Pulmonary artery endothelial cell (primary cell): ENCODE measurements at places on chromosomes 7 and 10.

DNA sequence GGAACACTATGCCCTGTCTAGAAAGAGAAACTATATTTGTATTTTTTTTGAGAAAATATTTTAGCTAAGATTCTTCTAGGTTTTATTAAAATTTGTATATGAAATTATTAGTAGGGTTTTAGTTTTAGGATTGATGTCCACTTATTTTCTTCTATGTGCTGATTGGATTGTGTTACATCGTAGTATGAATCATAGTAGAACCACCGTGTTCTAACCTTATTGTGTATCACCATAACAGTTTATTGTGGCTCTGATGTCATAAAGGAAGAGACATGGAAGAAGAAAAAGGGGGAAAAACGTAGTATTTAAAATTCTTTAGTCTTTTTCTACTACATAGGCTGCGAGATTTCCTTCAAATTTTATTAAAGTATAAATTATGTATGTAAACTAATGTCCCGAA lies 1.9 kb downstream of the AGBL3 start:
- DNase-seq: no peak

GRCh38 chr7:105264707-105265106 lies 124.0 kb downstream of the SRPK2 start:
- no peak for DNase-seq

GRCh38 chr10:122157451-122157850 lies 113.6 kb upstream of the BTBD16 start:
- no peak for DNase-seq

GRCh38 chr7:157465891-157466866 lies 129.4 kb downstream of the DNAJB6 start:
- DNase-seq: no peak

DNA sequence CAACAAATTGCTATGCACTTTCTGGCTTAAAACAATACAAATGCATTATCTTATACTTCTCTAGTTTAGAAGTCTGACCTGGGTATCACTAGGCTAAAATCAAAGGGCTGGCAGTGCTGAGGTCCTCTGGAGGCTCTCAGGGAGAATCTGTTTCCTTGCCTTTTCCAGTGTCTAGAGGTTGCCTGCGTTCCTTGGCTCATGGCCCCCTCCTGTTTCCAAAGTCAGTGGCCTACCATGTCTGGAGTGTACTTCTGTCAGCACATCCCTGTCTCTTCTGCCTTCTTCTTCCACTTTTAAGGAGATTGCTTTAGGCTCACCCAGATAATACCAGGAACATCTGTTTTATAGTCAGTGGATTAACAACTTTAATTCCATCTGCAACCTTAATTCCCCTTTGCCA lies 52.4 kb downstream of the CCNY start:
- DNase-seq: no peak

- DNase-seq: no peak
Observed at GRCh38 chr10:110932505-110933180, 13.2 kb downstream of the SHOC2 start.

- DNase-seq: no peak
Observed at GRCh38 chr10:58335306-58336005, 650 bp downstream of the UBE2D1 start.

DNA sequence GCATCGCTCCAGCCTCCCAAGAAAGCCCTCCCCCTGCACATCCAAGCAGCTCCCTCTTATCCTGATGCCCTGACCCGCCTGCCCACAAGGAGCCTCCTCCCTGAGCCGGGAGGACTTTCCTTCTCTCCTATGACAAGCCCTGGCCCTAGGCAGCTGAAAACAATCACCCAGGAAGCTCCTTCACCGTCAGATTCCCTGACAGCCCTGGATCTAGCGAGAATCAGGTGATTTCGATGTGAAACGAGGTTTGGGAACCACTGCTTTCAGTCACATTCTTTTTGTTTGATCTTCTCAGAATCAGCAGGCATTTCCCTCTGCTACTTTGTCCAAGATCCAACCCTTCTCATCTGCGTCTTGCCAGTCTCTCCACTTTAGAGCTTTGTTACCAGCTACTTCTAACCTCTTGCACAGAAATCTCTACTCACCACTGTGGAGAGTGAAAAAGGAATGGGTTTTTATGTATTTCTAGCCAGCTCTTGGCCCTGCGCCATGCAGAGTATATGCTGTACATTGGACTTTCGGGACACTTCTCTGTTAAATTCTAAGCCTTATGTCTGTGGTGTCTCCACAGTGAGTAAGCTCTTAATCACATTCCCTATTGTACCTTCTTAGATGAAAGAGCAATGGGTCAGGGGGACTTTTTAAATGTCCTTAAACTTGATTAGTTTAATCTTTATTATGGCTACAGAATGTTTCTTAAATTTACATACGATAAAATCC lies 253.2 kb upstream of the C7orf33 start:
- DNase-seq: no peak

DNA sequence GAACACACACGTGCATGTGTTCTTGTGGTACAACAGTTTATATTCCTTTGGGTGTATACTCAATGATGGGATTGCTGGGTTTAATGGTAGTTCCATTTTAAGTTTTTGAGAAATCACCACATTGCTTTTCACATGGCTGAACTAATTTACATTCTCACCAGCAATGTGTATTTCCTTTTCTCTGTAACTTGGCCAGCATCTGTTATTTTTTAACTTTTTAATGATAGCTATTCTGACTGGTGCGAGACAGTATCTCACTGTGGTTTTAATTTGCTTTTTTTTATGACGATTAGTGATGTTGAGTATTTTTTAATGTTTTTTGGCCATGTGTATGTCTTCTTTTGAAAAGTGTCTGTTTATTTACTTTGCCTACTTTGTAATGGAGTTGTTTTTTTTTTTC lies 256.6 kb downstream of the ZWINT start:
- no peak for DNase-seq

- peak; percentile 57 for DNase-seq
Observed at GRCh38 chr7:27160546-27161213, 4.2 kb upstream of the HOXA7 start.

DNA sequence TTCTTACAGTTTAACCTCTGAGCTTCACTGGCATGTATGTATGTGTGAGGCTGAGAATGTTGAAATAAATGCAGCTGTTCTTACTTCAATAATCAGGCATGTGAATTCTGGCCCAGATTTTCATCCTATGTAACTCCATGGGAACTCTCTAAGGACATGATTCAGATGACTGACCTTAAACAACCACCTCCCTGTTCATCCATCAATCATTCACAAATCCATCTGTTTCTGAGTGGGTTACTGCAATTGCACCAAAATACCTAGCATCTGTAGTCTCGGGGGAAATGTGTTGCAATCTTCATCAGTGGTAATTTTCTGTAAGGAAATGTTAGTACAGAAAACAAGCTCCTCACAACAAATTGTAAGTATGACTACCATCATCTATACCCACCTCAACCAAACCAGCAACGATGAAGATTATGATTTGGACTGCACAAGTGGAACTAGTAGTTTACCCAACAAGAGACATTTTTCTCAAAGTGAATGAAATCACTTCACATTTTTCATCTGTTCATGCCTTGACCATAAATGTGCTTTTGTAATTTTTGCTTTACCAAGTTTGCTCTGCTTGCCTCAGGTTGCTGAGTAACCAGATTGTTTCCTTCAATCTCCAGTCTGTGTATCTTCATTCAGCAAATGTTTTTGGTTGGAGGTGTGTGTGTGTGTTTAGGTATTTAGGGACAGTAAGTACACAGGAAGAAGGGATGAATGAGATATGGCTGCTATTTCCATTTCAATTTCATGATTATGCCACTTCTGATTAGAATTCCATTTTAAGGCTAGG lies 65.7 kb upstream of the FZD8 start:
- DNase-seq: no peak

- no peak for DNase-seq
Observed at GRCh38 chr10:121092720-121093095, 241.5 kb downstream of the WDR11 start.

DNA sequence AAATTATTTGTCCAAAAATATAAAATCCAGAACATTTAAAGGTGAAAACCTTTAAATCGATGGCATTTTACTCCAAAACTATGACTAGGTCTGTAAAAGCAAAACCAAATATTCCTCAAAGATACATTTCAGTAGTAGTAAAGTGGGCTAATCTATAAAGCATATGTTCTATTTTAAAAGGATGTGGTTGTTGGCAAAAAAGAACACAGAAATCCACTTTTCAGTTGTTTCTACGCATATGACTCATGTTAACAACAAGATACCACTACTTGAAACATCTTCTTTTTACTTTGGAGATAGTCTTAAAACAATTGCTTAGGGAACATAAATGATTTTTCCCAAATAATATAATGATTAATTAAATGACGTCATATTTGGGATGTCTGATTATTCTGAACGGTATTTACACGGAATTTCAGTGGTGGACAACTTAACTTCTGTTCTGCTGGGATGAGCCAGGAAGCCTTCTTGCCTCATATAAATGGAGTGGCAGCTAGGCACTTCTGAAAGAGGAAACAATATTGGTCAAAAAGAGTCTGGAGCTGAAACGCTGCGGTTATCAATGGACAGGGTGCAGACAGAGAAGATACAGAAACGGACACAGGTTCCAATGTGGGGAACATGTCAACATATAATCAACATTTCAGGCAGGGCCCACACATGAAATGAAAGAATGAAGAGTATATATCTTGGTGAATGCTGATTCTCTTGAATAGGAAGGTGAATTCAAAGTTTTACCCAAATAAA lies 78.5 kb downstream of the ETV1 start:
- DNase-seq: no peak

DNA sequence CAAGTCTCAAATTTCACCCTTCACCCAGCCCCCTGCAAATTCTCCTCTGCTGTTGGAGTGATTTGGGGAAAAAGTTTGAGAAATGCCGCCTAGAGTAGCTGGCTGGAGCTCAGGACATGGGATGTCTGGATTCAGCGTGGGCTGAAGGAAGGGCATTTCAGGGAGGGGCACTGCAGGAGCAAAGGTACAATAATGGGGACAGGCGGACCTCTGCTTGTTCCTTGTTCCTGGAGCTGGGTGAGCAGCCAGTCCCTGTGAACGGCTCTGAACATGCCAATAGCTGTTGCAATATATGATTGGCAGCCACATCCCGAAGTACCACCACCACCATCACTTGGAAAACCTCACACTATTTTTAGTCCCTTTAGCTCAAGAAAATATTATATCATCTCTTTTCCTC lies 23.4 kb downstream of the ADRA2A start:
- DNase-seq: no peak

DNA sequence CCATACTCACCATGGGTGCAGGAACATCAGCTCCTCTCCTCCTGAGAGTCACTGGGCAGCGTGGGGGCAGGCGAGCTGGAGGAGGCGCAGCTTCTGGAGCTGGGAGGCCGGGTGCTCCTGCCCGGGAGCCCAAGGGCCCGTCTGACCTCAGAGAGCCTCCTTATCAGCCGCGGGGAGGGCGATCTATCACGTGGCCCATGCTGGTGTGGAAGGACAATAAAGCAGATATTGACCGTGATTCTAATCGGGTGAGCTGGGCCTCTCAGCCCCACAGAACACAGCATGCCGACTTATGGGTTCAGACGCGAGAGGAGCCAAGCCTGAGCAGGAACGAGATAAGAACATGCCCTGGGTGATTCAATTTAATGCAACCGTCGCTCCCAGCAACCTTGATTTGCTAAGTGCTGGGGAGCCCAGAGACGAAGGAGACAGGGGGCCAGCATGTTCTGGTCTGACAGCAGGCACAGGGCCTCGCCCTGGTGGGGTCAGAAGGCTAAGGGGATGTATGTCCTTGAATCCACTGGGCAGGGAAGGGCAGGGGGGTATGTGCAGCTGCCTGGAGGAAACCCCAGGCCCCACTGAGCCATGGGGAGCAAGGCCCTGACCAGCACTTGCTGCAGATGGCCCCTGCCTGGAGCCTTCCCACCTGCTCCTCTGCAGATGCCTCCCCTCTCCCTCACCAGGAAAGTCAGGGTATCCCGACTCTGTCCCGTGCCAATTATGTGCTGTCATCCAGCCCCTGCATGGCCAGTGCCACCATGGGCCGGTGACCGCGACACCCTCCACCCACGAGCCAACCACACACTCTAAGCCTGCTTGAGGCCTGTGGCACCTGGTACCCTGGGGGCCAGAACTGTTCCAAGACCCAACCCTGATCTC lies 95.3 kb upstream of the RET start:
- no peak for DNase-seq

- no peak for DNase-seq
Observed at GRCh38 chr7:99752356-99752755, 17.4 kb upstream of the CYP3A7 start.

DNA sequence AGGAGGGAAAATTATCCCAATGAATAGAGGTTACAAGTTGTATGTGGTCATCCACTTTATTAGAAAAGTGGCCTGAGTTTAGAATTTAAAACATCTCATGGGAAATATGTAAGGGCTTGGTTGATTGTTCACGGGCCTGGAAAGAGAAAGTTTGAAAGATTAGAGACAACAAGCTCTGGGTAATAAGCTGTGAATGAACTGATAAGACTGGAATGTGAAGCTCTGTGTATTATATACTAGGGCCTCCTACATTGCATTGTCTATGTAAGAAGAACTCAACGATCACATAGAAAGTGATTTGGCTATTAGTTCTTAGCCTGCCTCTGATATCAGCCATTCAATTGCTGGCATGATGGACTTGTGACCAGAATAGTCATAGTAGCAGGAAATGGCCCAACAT lies 199.2 kb upstream of the MAGI2 start:
- no peak for DNase-seq

DNA sequence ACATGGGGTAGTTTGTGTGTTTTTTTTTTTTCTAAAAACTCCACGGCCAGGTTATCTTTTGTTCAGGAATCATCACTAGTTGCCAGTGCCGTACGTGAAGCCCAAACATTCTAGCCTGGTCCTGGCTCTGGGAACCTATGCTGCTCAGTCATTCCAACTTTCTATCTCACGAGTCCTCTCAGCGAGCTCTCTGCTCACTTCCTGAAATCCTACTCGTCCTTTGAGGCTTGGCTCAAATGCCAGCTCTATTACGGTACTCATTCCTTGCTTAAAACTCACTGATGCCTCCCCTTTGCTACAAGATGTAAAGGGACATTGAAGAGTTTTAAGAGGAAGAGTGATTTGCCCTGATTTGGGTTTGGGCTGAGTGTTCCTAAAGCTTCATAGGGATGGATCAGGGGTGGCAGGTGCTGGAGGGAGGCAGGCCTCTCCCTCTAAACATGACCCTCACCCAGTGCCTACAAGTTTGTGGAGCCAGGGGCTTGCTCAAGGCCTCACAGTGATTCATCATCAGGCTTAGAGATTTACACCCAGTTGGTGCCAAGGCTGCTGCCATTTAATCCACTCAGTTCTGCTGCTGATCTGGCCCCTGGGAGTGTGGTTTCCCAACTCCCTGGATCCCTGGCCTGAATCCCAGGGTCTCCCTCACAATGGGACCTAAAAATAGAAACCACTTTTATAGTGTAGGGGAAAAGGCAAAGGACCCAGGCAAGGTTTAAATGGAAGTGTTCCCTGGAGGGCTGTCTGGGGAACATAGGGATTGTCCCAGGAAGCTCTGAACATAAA lies 46.1 kb upstream of the R3HCC1L start:
- no peak for DNase-seq

DNA sequence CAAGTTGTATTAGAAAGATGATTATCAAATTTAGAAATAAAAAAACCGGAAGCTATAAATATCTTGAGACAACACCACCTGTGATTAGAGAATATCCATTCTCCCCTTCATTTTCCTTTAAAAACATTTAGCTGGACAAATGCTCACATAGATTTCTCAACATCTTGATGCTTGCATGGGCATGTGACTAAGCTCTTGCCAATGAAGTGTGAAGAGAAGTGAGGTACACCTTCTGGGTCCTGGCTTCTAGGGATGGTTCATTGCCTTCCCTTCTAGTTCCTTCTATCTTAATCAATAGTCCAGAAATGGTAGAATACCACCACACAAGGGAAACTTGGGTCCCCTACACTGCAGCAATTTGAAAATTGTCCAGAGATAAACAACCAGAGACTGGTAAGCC lies 41.0 kb downstream of the WAPL start:
- DNase-seq: no peak
